ENCODE measurements at places on chromosomes 5 and 9.
A peak's percentile ranks its signal among the peaks of the same experiment; 100 is the strongest.

- DNase-seq: no peak
These were observed 593.6 kb downstream of the BNC2 start for GRCh38 chr9:16276866-16277265.

- peak; percentile 53 for DNase-seq
These were observed 248.6 kb upstream of the ANKRD55 start for GRCh38 chr5:56481428-56482357.

DNA sequence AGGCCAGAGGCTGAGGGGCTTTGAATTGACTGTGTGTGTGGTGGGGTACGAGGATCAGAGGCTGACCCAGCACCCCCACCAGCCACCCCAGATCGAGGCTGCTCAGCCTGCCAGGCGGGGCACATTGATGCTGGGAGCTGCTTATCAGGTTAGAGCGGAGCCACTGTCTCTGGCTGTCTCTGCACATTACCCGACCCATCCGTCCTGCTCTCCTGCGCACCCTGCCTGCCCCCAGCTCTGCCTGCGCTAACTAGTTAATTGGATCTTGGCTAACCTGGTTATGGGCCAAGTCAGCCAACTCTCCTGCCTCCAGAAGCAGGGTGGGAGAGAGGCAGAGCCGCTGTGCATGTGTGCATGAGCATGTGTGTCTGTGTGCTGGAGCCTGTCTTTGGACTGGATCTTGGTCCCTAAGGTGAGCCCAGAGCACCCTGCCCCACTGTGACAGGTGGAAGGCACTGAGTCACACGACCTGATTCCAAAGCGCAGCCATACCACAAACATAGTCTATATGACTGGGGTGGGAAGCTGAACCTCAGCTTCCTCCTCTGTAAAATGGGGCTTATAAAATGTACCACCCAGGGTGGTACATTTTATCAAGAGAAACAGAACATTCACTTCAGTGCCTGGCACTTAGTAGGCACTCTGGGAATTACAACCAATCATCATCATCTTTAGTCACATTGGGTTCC, 39.7 kb downstream of the PCDH1 start:
- no peak for DNase-seq

- DNase-seq: no peak
These were observed 149.8 kb downstream of the PHF2 start for GRCh38 chr9:93726147-93726546.

GRCh38 chr5:176577312-176578176, 28.4 kb downstream of the CDHR2 start:
- DNase-seq: no peak

DNA sequence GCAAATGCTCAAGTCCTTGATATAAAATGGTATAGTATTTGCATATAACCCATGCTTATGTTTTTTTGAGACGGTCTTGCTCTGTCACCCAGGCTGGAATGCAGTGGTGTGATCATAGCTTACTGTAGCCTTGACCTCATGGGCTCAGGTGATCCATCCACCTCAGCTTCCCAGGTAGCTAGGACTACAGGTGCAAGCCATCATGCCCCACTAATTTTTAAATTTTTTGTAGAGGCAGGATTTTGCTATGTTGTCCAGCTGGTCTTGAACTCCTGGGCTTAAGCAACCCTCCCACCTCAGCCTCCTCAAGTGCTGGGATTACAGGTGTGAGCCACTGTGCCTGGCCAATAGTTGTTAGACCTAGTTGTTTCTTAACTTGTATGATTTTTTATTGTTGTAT, 17.3 kb downstream of the SLC36A3 start:
- no peak for DNase-seq

DNA sequence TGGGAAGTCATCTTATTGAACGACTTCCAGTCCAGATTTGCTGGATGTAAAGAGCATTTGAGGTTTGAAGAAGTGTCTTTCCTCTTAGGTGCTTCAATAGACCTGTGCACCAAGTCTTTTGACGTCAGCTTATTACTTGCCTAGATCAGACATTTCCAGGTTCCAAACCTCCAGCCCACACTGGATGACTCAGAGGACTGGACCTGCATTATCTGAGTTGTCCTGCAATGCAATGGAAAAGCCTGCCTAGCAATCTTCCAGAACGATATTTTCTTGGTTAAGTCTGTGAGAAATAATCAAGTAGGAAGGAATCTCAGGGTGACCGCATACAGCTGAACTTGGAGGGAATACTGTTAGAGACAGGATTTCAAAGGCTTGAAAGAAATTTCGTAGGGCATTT, 147.2 kb upstream of the MOCS2 start:
- DNase-seq: no peak

DNA sequence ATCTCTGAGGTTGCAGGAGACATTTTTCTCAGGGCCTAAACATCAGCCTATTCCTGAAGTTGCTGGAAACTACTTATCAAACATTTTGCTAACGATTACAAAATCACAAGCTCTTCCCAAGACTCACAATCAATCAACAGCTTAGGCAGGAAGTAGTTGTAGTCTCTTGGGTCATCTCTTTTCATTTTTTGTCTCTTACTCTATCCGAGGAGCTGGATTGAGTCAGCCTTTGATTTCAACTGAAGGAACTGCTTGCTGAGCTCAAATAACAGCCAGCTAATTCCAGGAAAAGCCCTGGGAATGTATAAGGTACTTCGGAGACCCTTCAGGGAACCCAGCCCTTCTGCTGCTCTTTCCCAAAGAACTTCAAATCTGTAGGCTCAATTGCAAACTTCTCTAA, 398.9 kb downstream of the PLK2 start:
- no peak for DNase-seq

DNA sequence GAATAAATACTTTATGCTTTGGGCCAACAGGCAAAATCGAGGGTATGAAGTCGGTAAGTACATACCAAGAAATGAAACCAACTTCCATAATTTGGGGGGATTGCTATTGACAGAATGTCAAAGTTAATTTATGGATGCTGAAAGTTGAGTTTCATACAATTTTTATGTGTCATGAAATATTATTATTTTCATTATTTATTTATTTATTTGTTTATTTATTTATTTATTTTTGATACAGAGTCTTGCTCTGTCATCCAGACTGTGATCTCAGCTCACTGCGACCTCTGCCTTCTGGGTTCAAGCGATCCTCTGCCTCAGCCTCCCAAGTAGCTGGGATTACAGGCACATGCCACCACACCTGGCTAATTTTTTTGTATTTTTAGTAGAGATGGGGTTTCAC, 4.5 kb upstream of the GMCL2 start:
- DNase-seq: no peak

DNA sequence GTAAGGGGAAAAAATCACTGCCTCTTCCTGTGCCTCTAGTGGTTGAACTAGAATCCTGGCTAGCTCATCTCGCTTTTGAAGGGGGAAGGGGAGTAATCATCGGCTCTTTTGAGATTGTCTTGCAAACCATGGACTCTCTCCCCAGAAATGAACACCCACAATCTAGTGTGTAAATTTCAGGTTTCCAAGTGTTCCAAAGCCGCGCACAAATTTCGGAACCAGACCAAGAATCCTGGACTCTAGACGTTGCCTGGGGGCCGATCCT, 4.9 kb upstream of the FOXE1 start:
- no peak for DNase-seq

GRCh38 chr9:135602789-135603481, 36.4 kb downstream of the GLT6D1 start:
- DNase-seq: no peak

GRCh38 chr5:110034056-110034600, 344.4 kb downstream of the MAN2A1 start:
- no peak for DNase-seq

DNA sequence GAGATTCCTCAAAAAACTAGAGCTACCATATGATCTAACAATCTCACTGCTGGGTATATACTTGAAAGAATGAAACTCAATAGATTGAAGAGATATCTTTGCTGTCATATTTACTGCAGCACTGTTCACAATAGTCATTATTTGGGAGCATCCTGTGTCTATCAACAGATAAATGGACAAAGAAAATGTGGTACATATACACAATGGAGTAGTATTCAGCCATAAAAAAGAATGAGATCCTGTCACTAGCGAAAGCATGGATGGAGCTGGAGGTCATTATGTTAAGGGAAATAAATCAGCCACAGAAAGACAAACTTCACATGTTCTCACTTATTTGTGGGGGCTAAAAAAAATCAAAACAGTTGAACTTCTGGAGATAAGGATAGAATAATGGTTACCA, 505.7 kb upstream of the ARRDC3 start:
- DNase-seq: no peak

DNA sequence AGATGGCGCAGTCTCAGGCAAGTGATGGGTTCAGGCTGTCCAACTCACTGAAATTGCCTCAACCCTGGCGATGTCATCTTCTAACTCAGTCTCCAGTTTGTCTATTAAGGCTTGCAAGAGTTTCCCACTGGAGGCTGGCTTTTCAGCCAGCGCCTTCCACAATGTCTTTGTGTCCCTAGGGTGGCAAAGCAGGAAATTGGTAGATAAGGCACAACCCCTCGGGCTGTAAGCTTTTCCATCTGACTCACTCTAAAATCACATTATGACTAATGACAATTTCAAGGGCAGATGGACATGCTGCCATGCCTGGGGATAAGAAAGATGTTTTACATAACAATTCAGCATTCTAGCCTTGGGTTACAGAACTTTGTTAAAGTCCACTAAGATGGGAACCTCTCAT, 61.9 kb downstream of the MROH2B start:
- DNase-seq: no peak

- peak; percentile 21 for DNase-seq
These were observed 9.1 kb upstream of the RFK start for GRCh38 chr9:76403352-76403751.

GRCh38 chr5:135641319-135641718, 62.5 kb upstream of the CXCL14 start:
- no peak for DNase-seq

DNA sequence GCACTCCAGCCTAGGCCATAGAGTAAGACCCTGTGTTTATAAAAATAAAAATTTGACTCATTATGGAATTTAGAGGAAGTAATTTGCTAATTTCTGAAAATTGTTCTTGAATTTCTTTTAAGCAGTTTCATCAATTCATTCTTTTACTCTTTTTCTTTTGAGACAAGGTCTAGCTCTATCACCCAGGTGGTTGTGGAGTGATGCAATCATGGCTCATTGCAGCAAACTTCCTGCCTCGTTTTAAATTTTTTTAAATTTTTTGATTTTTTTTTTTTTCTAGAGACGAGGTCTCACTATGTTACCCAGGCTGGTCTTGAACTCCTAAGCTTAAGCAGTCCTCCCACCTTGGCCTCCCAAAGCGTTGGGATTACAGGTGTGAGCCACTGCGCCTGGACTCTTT, 3.1 kb upstream of the CAMLG start:
- DNase-seq: no peak

DNA sequence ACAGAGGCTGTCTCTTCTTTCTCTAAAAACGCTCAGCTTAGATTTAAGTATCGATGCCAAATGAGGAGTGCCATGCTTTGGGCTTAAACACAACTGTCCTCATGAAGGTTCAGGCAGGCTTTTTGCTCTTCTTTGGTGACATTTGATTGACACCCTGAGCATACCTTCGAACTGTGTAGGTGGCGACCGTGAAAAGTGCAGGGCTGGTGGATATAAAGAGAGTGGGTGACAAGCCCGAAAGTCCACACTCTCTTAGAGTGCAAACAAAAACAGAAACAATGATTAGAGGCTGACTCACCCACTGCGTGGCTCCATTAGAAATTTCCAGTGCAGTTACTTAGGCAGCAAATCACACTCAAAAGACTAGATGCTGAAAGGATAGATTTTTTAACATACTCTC, 141.7 kb downstream of the SYK start:
- DNase-seq: no peak

- DNase-seq: no peak
These were observed 349.3 kb upstream of the TLE4 start for GRCh38 chr9:79222483-79222882.

GRCh38 chr5:57341380-57341979, 141.1 kb downstream of the ACTBL2 start:
- no peak for DNase-seq

- DNase-seq: no peak
These were observed 58.1 kb downstream of the NNT start for GRCh38 chr5:43661102-43661501.

DNA sequence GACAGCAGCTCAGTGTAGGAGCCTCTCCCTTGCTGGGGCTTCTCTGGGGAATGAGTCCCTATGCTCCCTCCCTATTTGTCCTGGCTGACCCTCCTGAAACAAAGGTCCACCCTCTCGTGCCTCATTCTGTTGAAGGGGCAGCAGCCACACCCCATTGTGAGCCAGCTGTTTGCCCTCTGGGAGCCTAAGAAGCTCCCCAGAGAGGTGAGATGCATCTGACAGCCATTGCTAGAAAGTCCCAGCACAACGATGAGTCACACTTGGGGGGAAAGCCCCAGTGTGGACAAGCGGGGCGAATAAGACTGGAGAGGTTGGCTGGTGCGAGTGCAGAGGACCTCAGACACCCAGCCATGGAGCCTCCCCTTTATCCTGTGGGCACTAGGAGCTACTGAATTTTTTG, 101.4 kb downstream of the PPARGC1B start:
- DNase-seq: no peak

DNA sequence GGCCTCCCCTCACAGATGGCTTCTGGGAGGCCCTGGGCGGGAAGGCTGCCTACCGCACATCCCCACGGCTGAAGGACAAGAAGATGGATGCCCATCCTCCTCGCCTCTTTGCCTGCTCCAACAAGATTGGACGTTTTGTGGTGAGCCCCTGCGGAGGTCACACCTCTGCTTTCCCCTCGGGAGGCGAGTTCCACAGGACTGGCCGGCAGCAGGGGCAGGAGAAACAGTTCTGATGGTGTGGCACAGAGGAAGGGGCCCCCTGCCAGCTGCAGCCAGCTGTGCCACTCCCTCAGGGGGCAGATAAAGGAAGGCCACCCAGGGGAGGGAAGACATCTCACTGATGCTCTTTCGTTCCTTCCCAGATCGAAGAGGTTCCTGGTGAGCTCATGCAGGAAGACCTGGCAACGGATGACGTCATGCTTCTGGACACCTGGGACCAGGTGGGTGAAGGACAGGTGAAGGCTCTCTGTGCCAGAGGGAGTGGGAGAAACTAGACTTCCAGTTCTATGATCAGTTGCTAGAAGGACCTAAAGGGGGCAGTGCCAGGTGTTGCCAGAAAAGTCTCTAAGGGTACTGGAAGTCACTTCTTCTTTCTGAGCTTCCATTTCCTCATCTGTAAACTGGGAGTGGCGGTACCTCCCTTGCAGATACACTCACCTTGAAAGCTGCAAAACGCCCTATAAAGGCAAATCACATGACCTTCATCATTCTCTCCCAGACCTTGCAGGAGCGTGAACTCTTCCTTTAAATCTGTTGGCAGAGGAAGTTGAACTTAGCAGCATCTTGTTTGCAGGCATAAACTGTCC, 41.0 kb downstream of the STOM start:
- DNase-seq: no peak

- no peak for DNase-seq
These were observed 458.9 kb upstream of the C9orf72 start for GRCh38 chr9:28032268-28032590.

DNA sequence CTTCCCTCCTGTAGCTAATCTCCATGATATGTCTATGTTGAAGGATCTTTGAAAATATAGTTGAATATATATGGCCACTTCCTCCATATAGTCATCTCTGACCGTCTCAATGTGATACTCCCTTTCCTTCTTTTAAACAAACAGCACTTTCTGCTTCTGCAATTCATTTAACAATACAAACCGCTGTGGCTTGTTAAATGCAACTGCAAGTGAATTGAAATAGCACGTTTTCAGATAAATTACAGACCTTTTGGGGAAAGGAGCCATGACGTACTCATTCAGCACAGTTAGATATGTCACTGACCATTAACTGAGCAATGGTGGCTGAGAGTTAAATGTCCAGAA, 82.5 kb downstream of the FBXO38 start:
- no peak for DNase-seq

GRCh38 chr5:67100301-67100700, 96.3 kb downstream of the CD180 start:
- DNase-seq: no peak

GRCh38 chr5:129101794-129102193, 7.2 kb downstream of the ISOC1 start:
- no peak for DNase-seq

All from frontal cortex (tissue), 4 donors.